ENCODE measurements at places on chromosomes 2 and 18.

DNA sequence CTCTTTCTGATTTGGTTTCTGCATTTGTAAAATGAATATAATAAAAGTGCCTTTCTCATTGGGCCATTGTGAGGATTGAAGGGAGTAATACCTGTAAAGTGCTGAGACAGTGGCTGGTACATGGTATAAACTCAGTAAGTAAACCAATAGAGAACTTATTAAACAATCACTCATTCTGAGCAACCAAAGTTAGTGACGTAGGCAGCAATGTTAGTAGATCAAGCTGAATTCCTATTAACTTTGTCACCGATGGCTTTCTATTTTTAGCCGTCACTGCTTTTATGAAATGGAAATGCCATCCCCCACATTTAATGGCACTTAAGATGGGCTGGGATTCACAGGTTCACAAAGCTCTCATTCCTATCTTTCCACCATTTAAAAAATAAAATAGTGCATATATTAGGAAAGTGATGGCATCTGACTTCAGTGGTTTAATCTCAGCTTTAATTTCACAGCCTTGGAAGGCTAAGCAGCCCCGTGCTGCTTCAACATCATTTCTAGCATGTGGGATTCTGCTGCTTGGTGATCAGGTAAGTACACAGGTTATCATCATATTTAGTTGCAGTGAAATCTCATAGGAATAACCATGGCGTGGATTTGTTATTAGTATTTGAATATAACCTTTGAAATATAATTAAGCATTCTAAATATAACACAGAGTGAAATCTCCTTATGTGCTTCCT lies 17.6 kb upstream of the PPP4R1 start:
- no peak for DNase-seq

DNA sequence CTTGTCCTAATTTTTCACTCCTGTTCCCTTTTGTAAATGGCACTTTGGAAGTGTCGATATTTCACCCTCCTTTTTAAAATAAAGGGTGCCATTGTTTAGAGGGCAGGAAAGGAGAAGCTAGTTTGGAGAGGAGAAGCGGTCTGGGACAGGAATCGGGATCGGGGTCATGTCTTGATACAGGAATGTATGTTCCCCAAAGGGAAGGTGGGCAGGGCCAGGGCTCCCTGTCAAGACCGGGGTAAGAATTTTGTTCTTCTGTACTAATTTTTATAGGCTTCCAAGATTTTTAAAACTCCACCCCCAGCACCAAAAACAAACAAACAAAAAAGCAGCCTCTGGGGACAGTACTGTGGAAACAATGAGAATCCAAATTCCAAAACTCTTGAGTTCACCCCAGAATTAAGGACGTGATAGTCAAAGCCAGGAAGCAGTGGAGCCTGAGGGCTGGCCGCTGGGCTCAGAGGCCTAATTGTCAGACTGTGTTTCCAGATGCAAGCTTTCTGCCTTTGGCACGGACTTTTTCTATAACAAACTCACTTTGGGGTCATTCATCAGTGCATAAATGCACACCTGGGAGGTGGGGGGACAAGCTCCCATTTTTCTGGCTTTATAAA lies 250.4 kb upstream of the SIX2 start:
- DNase-seq = no peak

DNA sequence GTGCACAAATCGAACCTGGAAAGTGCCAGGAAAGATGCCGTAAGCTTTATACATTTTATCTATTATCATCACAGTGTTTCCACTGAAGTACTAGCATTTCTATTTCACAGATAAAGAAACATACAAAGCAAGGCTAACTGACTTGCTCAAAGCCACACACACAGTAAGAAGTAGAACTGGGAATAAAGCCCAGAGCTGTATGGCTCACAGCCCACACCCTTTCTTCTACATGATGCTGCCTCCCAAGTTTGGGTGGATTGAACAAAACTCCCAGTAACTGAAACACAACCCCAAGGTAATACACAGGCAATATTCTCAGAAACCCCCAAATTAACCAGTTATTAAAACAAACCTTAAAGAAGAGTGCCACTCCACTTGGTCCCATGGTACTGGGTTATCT lies 11.2 kb downstream of the SAP130 start:
- no peak for DNase-seq

DNA sequence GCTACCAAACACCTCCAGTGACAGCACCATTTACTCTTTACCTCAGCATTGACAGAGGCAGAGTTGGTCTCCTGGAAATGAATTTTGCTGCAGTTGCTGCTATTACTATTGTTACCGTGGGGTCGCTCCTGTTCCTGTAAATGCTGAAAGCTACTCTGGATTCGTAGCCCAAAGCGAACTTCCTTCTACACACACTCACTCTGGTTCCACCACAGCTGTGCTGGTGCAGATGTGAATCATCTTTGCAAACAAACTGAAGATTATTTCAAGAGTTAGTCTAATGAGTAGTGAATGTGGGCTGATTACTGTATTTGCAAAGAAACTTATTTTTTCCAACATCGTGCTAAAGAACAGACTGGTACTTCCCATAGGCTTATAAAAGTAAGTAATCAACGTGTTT lies 304.0 kb downstream of the LPIN1 start:
- no peak for DNase-seq

- DNase-seq = no peak
Observed at GRCh38 chr2:64283641-64284361, 139.6 kb upstream of the PELI1 start.

DNA sequence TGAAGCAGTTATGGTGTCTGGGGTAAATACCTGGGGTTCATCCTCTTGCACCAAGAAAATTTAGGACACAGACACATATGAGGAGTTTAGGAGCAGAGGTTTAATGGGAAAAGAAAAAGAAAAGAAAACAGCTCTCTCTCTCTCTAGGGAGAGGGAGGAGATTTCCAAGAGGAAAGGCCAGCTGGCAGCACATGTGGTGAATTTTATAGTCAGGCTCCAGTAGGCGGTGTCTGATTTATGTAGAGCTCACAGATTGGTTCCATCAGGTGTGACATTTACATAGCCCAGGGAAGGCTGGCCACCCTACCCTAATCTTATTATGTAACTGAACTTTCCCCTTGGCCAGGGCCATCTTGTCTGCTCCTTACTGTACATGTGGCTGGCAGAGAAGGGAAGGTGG lies 297.5 kb upstream of the RGPD4 start:
- no peak for DNase-seq

GRCh38 chr2:929925-930324 lies 20.7 kb upstream of the SNTG2 start:
- no peak for DNase-seq

- DNase-seq = no peak
Observed at GRCh38 chr2:10501451-10501961, 53.4 kb upstream of the ODC1 start.

GRCh38 chr2:234146087-234146826 lies 95.8 kb downstream of the SPP2 start:
- DNase-seq = no peak

DNA sequence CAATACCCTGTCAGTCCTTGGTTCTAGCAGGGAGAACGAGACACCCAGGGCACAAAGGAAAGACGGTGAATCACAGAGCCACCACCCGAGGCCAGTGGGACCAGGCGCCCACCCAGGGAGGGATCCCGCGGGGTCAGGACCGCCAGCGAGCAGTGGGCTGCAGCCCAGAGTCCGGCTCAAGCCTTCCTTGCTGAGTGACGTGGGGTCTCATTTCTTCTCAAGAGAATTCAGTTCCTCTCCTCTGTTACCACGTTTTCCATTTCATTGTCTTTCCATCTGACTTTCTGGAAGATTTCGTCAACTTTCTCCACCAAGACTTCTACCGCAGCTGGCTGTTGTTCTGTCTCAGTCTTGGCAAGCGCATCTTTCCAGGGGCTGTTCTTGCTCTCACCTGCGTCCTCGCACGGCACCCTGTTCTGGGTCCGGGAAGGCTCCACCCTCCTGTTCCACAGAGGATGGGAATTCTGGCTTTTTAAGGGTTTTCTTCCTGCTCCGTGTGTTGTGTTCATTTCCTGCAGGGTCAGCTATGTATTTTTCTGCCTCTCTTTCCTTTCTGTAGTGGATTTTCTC lies 248.6 kb downstream of the NDUFA10 start:
- no peak for DNase-seq

DNA sequence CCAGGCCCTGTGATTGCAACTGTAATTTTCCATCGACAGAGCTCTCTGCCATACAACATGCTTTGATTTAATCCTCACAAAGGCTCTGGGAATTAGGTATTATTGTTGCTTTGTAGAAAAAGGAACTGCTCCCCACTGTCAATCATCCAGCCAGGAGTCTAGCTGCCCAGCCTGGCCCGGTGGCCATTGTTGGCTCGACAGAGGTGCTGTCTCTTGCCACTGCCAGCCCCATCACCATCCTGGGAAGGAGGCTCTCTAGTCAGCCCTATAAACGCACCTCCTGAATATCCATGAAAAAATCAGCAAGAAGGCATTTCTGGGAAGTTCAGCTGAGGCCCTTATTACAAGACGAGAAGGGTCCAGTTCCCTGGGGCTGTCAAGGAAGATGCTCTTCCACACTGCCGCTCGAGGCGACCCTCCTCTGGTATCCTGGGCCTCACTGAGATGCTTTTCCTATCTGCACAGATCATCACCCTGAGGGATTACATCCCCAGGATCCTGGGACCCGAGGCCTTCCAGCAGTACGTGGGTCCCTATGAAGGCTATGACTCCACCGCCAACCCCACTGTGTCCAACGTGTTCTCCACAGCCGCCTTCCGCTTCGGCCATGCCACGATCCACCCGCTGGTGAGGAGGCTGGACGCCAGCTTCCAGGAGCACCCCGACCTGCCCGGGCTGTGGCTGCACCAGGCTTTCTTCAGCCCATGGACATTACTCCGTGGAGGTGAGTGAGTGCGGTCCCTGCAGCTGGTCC lies 71.0 kb downstream of the TPO start:
- DNase-seq = no peak

DNA sequence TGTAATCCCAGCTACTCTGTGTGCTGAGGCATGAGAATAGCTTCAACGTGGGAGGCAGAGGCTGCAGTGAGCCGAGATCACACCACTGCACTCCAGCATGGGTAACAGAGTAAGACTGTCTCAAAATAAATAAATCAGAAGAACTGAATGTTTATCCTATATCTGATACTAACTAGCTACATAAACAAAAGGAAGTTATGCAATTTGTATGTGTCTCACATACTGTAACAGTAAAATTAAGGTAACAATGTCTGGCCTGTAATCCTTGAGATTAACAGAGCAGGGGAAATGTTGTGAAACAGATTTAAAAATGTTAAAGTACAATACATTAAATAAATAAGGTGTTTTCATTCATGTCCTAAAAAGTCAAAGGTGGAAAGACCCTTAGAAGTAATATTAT lies 150.8 kb downstream of the MEMO1 start:
- no peak for DNase-seq

- DNase-seq = no peak
Observed at GRCh38 chr18:70429847-70430500, 141.1 kb downstream of the SOCS6 start.

DNA sequence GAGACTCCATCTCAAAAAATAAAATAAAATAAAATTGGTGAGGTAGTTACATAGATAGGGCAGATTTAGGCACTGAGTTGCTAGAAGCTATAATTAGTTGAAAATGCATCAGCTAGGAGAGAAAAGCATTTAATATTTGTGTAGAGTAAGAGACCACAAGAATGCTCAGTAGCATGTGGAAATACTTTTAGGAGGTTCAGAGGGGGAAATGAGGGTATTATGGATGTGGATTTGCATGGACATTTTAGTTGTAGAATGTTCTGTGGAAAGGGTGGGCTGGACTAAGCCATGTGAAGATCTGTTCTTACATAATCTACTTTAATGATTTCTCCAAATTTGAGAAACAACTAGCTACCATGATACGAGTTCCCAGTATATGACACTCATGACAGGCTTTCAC lies 95.5 kb downstream of the ATP9B start:
- DNase-seq = no peak

DNA sequence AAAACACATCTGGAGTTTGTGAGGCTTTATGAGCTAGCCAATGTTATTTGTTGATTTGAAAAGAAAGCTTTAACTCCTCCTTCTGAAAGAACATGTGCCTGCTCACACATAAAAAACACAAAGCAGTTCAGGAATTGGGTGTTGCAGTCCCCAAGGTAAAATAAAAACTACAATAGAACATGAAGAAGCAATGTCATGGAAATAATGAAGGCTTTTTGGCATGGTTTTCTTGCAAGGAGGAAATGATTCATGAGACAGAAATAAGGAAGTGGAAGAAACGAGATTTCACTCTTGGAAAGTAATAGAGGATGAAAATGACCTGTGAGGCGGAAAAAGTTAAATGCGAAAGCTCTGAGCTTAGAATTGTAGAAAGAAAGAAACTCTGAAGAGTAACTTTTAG lies 81.1 kb downstream of the TRIB2 start:
- no peak for DNase-seq

DNA sequence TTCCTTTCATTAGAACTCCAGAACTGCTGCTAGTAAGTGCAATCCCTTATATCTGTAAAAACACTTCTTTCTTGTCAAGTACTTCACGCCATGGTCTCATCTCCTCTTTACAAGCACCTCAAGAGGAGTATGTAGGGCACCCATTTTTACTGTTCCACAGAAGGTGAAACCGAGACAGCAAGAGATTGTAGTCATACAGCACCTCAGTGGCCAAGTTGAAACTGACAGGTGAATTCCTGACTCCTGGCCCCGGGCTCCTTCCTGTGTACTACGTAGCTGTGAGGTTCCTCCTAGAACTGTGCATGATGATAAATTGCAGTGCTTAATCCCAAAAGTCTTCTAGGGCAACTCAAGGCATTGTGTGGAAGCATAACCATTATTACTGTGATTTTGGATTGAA lies 131.5 kb upstream of the MEIS1 start:
- DNase-seq = no peak

GRCh38 chr2:30354150-30354549 lies 92.9 kb upstream of the LCLAT1 start:
- no peak for DNase-seq

- no peak for DNase-seq
Observed at GRCh38 chr2:239603411-239604356, 202.9 kb upstream of the HDAC4 start.

GRCh38 chr2:133077269-133077822 lies 407.3 kb upstream of the LYPD1 start:
- no peak for DNase-seq

- no peak for DNase-seq
Observed at GRCh38 chr18:57998461-57998860, 45.6 kb upstream of the NEDD4L start.

DNA sequence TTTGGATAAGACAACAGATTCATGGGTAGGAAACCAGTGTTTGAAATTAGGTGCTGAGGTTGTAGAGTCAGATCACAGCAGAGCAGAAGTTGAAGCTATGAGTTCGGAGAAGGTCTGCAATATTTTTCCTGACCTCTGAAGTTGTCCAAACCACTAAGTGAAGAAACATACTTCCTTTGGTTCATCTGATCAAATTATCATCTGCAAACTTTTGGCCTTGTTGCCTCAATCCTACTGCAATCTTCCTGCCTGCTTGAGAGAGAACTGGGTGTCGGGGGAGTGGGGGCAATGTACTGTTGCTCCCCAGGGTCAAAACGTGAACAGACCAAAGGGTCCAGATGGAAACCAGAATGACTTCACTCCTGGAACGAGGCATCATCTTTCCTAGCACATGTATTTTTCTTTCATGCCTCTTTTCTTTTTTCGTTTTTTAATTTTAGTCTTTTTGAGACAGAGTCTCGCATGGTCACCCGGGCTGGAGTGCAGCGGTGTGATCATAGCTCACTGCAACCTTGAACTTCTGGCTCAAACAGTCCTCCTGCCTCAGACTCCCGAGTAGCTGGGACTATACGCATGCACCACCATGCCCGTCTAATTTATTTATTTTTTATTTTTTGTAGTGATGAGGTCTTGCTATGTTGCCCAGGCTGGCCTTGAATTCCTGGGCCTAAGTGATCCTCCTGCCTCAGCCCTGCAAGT lies 42.7 kb downstream of the RAB31 start:
- DNase-seq = no peak
